T47D (cell line): ENCODE measurements at places on chromosomes 5 and 9.

GRCh38 chr5:163453705-163454104 is 6.2 kb downstream of the NUDCD2 start:
- no peak for DNase-seq

DNA sequence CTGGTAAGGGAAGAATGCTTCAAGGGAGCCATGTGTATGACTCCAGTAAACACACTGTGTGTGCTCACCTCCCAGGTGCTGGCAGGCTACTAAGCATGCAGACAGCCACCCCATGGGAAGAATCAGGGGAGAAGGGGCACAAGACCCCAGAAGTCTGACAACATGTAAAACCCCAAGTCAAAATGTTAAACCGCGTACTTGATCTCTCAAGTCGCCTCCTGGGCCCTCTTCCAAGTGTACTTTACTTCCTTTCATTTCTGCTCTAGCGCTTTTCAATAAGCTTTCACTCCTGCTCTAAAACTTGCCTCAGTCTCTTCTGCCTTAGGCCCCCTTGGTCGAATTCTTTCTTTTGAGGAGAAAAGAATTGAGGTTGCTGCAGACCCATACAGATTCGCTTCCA is 31.3 kb downstream of the DAPK1 start:
- no peak for DNase-seq

DNA sequence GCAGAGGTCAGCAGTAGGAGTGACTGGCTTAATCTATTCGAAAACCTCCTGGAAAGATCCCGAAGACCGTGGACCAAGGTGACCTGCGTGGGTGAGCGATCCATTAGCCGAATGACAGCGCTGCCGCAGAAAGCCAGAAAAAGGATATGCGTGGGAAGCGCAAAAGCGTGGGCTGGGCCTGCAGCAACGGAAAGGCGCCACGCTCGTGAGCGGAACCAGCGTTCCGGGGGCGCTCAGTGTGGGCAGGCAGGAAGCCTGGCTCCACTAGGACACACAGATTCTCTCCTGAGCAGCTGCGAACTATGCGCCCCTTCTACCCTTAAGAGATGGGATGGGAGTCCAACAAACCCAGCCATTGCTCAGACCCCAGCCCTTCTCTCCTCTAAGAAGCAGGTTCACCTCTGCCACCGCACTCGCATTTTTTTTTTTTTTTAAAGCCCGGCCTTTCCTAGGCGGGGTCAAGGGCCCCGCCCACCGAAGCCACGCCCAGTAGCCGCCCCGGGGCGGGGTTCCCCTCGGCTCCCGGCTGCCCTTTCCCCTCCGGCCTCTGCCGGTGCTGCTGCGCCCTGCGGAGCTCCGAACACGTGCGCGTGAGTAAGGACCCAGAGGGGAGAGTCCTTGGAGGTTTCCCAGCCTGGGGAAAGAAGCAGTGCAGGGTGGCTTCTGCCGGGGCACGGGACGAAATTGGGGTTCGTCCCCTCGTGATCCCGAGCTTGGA is 19.8 kb upstream of the MATR3 start:
- peak; percentile 91 for DNase-seq

- DNase-seq: peak; percentile 51
Measured at GRCh38 chr5:118115791-118116190, 872.6 kb downstream of the DTWD2 start.

DNA sequence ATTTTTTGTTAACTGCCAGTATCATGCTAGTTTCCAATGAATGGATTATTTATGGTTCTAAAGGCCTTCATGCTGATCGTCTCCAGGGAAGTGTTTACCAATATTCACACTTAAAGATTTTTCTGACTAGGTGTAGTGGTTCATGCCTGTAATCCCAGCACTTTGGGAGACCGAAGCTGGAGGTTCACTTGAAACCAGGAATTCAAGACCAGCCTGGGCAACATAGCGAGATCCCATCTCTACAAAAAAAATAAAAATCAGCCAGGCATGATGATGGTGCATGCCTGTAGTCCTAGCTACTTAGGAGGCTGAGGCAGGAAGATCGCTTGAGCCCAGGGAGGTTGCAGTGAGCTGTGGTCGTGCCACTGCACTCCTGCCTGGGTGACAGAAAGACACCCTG is 43.5 kb downstream of the FAM13B start:
- no peak for DNase-seq

DNA sequence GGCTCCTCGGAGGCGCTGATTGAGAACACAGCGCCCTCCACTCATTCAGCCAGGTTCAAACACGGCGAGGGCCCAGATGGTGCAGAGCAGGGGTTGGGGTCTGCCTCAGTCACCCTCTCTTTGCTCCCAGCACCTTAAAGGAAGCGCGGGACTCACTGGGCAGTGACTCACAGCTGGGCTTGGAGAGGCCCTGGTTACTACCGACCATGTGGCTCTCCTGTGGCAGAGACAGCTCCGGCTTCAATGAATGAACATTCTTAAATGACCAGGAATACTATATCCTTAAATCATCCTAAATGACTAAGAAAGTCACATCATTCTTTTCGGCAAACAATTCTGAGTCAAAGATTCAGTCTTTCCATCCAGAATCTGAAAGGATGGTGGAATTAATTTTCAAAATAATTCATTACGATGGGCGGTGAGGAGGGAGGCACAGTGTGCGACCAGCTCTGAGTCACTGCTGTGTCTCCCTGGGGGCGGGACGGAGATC is 1.6 kb upstream of the INPP5E start:
- no peak for DNase-seq

- DNase-seq: no peak
Measured at GRCh38 chr5:27876071-27876470, 837.7 kb upstream of the CDH9 start.

DNA sequence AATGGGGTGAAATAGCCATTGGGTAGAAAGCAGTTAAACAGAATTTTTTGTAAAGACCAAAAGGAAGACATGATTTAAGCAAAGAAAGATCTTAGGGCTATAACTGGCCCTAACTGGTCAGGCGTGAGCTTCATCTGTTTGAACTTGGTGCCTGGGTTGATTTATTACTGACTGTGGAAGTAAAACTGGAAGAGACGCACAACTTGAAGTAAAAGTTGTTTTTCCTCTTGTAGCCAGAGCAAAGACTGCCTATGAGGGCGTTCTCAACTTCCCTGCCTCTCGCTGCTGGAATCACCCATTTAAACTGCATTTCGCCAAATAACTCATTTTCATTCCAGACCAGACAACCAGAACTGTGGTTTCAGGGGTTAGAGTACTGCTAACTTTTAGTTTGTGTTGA is 1.5 kb downstream of the THBS4 start:
- DNase-seq: no peak

GRCh38 chr9:116377179-116377798 is 223.7 kb downstream of the PAPPA start:
- no peak for DNase-seq

DNA sequence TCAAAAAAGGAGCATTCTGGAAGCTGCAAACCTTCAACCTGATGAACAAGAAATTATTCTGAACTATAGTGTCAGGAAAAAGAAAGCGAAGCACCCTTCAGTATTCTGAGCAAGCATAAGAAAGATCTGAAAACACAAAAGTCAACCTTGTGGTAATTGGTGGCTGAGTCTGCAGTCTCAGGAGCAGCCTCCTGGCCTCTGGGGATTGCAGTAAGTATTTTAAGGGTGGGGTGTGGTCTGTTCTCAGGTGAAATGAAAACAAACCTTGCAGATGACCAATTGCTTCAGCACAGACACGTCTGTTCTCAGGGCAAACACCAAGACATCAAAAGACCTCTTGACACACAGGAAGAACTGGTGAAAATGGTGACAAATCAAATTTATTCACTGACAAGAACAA is 147.8 kb upstream of the RAPGEF1 start:
- no peak for DNase-seq

- DNase-seq: no peak
Measured at GRCh38 chr9:129464972-129465833, 155.7 kb downstream of the C9orf50 start.

GRCh38 chr9:38318759-38319495 is 73.6 kb upstream of the ALDH1B1 start:
- DNase-seq: peak; percentile 13

- no peak for DNase-seq
Measured at GRCh38 chr9:99896119-99896518, 10.3 kb upstream of the STX17 start.

GRCh38 chr5:177370488-177371119 is 12.9 kb downstream of the RGS14 start:
- DNase-seq: peak; percentile 88

DNA sequence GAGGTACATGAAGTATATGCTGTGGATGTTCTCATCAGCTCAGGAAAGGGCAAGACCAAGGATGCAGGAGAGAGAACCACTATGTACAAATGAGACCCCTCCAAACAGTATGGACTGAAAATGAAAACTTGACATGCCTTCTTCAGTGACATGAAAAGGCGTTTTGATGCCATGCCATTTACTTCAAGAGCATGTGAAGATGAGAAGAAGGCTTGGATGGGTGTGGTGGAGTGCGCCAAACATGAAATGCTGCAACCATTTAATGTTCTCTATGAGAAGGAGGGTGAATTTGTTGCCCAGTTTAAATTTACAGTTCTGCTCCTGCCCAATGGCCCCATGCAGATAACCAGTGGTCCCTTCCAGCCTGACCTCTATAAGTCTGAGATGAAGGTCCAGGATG is 47.7 kb downstream of the SEMA4D start:
- no peak for DNase-seq

DNA sequence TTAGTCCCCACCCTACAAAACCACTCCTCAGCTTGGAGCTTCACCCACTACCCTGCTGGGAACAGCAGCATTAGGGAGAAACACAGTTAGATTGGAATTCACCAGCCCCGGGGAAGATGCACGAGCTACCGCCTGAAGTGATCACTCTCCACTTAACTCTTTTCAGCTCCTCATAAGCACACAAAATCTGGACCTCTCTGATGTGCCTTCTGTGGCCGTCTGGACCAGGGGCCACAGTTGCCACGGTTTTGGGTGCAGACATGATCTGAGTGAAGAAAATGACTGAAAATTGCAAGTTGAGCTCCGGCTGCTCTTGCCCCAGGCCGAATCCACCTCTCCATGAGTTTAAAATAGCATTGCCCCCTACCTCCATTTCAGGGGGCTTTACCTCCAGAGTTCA is 95.2 kb downstream of the TENT4A start:
- DNase-seq: no peak

- DNase-seq: no peak
Measured at GRCh38 chr5:168430296-168430695, 56.0 kb upstream of the RARS1 start.

GRCh38 chr5:36232533-36232932 is 9.2 kb downstream of the NADK2 start:
- DNase-seq: no peak

- DNase-seq: no peak
Measured at GRCh38 chr9:132647355-132647754, 22.4 kb downstream of the DDX31 start.

- no peak for DNase-seq
Measured at GRCh38 chr9:105416840-105417239, 31.0 kb upstream of the FSD1L start.

DNA sequence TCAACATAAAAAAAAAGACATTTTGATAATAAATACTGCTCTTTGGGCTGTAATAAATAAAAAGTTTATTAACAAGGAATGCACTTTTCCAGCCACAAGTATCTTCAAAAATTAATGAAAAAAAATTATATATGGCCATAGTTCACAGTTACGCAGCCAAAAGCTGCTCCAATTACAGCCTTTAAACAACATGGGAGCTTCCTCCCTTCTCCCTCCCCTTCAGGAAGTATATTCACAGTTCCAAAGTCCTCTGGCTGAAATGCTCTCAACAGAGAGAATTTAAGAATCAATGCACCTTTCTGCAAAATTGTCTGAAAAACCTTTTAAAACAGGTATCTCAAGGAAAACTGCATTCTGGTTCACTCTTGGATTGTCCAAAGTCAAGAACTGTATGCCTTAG is 5.9 kb downstream of the PLK2 start:
- peak; percentile 28 for DNase-seq

DNA sequence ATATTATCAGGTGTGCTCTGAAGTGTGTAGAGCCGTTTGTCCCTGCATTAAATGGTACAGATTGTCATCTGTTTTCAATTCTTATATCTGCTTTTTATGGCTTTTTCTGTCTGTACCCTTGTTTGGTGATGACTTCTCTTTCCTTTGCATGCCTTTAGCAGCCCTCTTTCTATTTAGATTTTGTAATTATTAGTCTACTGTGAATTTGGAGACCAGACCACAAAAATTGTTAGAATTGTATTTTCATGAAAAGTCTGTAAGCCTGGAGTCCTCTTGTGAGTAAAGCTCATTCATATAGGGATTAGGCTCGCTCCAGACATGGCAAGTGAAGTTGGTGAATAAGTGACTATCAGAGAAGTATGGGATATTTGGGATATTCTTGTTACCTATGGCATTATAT is 41.7 kb downstream of the NFX1 start:
- no peak for DNase-seq

GRCh38 chr5:151454166-151454565 is 6.8 kb downstream of the SLC36A1 start:
- peak; percentile 66 for DNase-seq

DNA sequence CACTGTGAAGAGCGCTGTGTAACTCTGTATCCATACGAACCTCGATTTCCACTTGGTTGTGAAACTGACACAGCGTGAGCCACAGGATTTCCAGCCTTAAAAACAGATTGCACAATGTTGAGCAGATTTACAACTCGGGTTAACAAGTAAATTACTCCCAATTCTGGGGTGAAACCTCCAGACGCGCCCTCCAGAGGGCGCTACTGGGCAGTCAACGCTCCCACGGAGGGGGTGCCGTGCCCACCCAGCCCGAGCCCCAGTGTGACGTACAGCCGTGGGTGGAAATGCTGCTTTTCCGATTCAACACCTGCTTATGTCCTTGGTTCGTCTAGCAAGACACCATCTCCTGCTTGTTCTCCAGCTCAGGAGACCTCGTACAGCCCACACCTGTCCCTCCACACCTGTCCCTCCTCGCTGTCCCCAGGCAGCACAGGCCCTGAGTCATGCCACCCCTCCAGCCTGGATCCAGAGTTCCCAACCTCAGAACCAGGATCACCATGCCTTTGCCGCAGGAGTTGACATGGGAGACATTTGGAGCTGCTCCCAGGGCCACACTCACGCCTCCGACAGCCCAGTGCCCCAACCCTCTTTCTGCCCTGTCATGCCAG is 34.4 kb upstream of the SLC6A3 start:
- DNase-seq: peak; percentile 46

DNA sequence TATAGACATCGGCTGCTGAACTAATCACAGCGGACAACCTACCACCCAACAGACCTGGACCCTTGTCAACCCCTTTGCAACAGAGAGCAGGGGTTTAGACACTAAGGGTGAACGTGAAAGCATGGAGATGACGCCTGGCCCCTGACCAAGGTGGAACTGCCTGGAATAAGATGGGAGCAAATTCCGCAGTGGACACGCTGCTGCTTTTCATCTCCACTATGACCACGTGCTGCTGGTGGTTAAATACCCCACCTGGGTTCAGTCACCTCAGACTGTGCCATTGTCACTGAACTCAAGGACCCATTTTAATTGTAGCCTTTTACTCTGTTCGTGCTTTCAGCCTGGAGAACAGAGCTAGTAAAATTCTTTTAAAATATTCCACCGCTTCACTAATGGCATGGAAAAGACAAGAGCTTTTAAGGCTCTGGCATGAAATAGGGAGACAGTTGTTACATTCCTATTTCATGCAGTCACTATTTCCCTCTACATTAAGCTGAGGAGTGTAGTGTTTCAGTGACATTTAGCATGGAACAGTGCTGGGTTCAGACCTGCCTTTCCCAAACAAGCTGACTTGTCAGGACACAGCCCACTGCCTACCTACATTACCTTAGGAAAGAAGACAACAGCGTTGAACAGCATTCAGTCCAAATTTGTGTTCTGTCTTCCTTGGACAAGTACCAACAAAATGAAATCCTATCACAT is 96.8 kb downstream of the ANKRD18B start:
- no peak for DNase-seq
